ENCODE measurements at places on chromosomes 7 and 10.

DNA sequence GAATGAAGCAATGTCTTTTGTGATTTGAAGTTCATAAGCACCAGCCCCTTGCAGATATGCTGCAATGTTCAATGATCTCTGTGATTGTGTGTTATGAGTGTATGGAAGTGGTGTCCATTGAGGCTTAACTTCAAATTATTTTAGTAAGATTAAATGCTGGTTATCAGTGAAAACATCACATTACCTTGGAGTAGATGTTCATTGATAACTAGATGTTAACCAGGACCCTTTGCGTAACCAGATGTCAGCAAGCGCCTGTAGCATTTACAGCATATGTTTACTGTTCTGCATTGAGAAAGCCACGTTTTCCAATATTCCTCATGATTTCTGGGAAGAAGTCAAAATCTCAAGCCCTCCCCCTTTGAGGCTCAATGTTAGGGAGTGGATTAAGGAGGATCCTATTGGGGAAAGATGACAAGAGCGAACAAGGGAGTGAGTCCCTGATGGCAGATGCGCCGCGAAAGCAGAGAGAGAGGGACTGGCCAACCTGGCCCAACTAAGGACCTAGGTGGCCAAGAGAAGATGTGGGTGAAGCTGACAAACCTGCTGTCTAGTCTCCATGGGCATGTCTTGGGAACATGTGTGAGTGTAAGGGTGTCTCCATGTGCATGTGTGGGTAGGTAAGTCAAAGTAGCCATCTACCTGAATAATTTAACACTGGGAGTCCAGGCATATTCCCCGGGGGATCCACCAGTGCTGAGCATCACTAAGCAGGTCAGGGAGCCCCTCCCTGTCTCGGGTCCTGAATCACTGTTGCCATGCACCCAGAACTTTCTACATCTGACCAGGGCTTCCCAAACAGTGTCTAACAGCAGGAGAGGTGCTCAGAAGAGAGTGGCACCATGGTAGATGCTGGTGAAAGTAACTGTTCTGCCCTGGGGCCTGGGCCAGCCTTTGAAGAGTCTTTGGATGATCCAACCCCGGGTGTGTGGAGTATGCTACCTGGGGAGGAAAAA lies 141.6 kb upstream of the GDF10 start:
- DNase-seq, result no peak

DNA sequence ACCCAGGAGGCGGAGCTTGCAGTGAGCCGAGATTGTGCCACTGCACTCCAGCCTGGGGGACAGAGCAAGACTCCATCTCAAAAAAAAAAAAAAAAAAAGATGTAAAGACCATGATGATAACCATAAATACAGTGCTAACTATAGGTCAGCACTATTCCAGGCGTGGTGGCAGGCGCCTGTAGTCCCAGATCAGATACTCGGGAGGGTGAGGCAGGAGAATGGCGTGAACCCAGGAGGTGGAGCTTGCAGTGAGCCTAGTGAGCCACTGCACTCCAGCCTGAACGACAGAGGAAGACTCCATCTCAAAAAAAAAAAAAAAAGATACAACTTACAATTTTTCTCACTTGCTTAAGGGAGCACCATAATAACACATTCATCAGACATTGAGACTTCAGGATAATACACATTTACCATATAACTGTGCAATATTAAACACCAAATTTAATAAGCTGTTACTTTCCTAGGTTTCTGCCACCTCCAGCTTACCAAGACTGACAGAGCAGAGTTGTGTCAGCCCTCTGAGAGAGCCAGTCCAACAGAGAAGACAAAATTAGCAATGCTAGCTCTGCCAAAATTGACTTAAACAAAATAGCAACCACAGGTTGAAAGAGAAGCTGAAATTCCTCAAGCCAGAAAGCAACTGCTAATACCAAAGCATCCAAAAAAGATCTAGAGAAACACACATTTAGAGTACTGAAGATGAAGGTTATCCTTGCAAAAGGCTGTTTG lies 8.2 kb downstream of the DNA2 start:
- DNase-seq, result no peak

- no peak for DNase-seq
Observed at GRCh38 chr7:43569424-43569823, 13.5 kb upstream of the STK17A start.

- no peak for DNase-seq
Observed at GRCh38 chr10:1268831-1269230, 212.6 kb downstream of the WDR37 start.

GRCh38 chr10:61456095-61456789 lies 3.1 kb upstream of the TMEM26 start:
- DNase-seq, result no peak

- no peak for DNase-seq
Observed at GRCh38 chr7:115682507-115682906, 348.1 kb downstream of the TFEC start.

GRCh38 chr7:138254444-138254843 lies 178.2 kb downstream of the AKR1D1 start:
- DNase-seq, result no peak

DNA sequence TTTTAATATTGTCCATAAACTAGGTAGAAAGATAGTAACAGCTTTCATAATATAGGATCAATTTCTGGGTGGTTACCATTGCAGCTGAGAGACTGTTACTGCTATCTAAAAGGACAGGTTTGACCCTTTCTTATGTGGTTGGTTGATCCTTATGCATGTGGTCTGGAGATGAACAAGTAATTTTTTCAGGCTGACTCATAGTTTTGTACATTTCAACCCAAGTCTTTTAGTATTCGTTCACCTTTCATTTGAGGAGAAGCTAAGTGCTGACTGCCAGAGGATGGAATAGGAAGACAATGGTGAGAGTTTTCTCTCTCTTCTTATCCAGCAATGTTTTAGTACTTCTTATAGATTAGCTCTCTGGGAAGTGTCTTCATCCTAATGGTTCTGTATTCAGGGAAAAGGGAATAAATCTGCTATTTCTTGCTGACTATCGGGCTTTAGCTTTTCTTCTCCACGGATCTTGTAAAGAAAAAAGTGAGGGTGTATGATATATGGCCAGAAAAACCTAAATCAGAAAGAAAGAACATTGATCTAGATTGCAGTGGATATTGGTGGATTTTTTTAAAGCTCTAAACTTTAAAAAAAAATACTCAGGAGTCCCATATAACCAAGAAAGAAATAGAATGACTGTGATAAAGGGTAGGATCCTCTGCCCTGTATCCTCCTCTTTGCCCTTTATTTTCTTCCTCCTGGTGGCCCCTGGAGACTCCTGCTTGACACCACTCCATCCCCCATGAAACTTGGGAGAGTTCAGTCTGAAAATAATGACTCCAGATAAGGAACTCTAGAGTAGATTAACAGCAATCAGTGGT lies 88.0 kb downstream of the CPED1 start:
- DNase-seq, result no peak

DNA sequence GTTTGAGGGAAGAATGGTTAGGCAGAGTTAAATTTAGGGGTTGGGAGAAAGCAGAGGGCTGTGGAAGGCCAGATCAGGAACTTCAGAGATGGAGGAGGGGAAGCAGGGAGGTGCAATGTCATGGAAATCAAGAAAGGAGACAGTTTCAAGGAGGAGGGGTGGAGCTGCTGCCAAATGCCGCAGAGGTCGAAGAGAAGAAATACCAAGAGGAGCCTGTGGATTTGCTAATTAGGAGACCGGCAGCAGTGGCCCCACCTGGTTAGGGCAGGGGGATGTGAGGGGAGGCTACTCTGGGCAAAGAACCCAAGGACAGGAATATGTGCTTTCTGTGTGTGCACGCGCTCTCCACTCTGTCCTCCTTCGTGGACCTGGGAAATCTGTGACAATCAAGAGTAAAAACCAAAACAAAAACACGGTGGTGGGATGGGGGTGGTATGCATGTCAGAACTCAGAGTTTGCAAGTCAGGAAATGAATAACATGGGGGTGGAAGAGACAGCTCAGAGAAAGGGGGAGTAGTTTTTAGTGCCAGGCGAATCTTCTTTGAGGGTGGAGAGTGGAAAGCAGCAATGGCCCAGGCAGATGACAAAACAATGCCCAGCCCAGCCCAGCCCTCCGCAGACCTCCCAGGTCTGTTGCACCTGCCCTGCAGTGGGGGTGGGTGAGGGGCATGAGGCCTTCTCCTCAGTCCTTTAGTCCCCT lies 102.9 kb upstream of the PAX2 start:
- no peak for DNase-seq

DNA sequence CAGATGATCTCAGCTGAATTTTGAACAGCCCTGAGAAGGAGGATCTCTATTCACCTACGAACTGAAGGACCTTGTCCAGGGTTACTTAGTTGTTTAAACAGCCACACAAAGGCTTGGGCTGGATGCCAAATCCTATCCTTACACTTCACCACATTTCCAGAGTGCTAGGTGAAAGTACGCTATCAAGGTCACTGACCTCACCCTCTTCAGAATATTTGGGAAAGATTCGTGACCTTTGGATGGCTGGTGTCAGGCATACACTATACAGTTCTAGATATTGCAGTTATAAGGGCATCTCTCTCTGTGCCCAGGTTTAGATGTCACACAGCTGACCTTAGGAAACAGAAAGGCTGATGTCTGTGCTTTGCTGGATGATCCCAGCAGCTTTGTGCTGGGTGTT lies 61.2 kb upstream of the ABLIM1 start:
- DNase-seq, result no peak

DNA sequence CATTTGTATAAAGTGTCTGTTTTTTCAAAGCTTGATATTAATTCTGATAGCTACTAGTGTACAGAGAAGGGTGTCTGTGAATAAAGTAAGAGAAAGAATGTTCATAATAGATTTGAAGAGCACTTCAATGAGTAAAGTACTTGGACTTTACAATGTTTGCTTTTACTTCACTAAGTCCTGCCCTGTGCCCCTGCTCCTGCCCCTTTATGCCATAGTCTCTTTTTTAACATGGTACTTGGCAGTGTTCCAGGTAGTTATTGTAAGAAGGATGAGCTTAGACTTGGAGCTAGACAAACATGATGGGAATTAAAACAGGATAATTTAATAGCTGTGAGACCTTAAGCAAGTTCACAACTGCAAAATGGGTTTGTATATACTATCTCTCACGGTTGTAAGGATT lies 41.0 kb downstream of the ZEB1 start:
- DNase-seq, result no peak

GRCh38 chr10:127578259-127578960 lies 29.3 kb downstream of the NPS start:
- DNase-seq, result no peak

DNA sequence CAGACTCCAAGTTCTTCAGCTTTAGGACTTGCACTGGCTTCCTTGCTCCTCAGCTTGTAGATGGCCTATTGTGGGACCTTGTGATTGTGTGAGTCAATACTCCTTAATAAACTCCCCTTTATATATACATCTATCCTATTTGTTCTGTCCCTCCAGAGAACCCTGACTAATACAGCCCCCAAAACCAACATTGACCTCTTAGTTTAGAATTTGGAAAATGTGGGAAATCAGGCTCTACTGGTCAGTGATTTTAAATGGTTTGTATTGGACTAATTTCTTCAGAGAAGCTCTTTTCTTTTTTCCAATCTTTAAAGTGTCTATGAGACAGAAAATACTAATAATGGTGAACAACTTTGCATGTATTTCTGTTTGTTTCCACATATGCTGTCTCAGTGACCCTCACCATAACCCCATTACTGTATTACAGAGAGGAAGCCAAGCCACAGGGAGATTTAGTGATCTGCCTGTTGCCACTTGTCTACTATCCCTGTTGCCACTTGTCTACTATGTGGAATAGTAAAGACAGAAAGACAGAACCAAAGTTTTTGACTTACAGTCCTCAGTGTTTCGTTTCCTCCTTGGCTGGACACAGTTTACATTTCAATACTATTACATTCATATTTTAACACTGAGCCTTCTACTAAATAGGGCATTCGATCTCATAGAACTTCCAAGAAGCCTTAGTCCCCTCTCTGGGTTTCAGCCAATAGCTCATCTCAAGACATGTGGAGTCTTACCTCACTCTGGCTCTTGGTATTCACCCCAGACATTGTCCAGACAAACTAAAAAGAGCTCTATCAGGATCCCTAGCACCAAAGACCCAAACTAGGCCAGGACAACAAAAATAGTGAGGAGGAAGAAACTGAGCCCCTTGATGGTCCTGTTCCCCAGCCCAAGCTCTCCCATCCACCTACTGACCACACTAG lies 121.0 kb downstream of the AKR1D1 start:
- no peak for DNase-seq

- DNase-seq, result no peak
Observed at GRCh38 chr10:120729547-120729946, 121.6 kb upstream of the WDR11 start.

DNA sequence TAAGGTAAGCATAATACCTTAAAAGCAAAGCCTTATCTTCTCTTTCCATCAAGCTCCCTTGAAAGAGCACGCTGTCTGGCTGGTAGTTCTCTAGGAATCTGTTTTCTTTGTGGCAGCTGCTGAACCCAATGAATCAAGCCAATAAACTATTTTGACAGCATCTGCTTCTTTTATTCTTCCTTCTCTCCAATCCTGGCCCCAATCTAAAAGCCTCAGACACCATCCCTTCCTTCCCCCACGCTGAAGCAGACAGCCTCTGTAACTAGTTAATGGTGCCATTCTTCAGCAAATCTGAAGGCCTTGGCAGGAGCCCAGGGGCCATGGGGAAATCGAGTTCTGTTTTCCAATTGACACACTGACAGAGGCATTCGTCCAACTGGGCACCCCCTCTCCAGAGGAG lies 186.6 kb upstream of the LYZL1 start:
- DNase-seq, result no peak

DNA sequence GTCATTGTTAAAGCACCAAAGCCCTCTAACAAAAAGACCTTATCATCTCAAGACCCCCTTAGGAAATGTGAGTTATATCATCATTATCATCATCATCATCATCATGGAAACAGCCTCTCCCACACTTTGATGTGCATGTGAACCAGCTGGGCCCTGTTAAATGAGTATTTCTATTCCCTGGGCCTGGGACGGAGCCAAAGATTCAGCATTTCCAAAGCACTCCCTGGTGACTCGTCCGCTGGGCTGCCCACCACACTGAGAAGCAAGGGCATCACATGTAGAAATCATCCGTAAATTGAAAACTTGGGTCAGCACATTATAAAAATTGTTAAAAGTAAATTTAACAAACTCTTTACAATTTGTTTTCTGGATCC lies 88.6 kb downstream of the PTPRN2 start:
- DNase-seq, result no peak

DNA sequence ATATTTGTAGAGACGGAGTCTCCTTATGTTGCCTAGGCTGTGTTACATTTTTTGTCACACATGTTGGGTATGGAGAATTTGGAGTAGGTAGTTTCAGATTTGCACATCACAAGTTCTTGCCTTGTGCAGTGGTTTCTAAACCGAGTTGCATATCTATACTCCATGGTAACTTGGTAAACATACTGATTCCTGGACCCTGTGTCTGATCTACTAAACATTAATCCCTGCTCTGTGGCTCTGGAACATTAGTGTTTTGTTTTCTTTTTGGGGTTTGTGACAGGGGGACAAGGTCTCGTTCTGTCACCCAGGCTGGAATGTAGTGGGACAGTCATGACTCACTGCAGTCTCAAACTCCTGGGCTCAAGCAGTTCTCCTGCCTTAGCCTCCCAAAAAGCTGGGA lies 24.7 kb downstream of the AUTS2 start:
- no peak for DNase-seq

DNA sequence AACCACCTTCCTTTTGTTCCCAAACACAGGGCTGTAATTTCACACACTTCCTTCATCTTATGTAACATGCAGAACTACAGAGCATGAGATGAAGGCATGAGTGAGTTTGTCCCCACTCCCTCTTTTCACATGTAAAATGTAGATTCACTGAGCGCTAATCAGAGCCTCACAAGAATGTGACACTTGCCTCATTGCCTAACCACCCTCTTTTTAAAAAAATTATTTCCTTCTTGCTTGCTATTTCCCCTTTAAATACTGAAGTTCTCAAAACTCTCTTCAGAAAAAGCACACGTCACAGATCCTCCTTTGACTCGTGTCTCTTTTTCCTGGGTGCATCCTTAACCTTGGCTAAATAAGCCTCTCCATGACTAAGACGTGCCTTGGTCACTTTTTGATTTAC lies 121.2 kb upstream of the TARP start:
- DNase-seq, result no peak

All from stimulated activated CD8-positive, alpha-beta memory T cell treated with anti-CD3 and anti-CD28 coated beads, Interleukin-12 subunit alpha, Interleukin-12 subunit beta, amount 100 ng/mL, for 1 hour (primary cell).